ENCODE measurements at places on chromosomes 7 and 10.

DNA sequence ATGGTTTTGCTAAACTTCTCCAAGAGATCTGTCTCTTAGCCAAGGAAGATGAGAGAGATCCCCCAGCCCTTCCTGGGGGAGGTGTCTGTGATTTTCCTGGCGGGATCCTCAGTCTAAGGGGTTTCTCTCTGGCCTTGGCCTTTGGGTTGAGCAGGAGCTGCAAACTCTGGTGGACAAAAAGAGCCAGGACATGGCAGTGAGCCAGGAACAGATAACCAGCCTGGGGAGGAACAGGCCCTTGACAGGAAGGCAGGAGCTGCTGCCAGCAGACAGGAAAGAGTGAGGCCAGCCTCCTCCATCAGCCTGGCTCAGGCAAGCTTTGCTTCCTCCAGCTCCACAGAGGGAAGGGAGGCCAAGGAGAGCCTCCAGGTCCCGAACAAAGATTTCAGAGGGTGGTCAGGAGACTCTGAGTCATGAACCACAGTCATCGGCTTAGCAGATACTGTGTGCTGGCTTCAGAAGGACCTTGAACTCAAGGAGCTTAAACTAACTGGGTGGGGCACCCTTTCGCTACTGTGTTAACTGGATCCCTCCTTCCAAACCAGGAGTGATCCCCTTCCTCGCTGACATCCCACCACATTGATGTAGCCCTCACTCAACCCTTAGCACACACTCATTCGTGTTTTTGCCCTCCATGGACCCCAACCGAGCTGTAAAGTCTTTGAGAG lies 34.7 kb downstream of the DDIT4 start:
- DNase-seq, result peak; percentile 56

GRCh38 chr7:42456756-42457276 lies 219.8 kb upstream of the GLI3 start:
- no peak for DNase-seq

DNA sequence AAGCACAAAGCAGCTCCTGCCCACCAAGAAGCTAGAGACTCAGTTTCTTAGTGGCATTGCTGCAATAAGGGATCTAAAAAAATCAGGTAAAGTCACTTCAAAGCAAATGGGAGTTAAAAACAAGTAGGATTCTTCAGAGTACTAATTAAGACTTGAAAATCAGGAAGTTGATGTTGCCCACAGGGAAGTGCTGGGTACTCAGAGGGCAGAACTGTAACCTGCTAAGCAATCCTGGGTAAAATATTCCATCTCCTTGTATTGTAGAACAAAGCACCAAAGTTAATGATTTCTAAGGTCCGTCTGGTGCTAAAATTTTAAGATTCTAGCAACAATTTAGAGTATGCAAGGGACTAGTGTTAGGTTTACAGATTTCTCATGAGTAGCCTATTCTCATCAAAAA lies 8.3 kb downstream of the PEX1 start:
- DNase-seq, result no peak

DNA sequence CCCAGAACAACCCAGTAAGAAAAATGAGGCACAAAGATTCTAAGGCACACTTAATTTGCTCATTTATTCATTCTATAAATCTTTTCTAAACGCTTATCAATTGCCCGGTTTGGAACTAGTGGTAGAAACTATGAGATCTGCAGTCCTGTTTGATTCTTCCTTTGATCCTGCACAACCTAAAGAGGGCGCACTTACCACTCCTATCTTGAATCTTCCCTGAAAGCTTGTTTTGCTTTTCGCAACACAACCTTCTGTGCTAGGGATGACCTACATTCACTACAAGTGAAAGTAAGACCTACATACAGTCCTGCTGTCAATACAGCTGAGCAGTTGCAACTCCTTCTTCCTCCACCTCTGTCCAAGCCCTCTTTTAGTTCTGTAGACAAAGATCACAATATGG lies 12.6 kb upstream of the ARL4A start:
- DNase-seq, result peak; percentile 54

DNA sequence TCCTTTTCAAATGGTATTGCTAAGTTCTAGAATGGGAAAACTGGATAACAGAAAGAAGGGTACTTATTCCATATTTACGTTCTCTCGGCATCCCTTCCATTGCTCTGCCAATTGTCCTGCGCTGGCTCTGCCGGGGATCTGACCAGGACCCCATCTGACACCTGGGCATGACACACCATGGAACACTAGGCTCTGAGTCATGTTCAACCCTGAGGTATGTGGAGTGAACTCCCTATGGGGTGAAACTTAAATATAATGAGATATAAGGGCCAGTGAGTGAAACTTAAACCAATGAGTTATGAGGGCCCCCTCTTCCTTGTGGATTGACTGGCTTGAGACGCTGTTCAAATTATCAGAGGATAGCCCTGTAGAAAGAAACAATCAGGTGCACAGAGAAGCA lies 55.1 kb upstream of the ZEB1 start:
- no peak for DNase-seq

DNA sequence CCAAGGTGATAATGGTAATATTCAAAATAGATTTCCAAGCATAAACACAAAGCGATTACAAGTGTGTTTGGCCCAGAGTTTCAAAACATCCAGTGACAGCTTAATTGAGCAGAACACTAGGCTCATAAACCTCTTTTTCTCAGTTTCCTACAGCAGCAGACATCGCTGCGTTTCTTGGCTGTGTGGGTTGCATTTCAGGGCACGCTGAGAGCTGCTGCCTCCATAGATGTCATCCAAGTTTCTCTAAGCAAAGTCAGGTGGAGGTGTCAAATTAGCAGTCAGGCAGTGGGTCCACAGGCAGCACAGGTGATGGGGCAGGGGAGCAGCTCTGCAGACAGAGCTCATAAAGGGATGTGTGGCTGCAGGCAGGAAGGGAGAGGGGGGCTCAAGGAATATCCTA lies 50.5 kb upstream of the COL13A1 start:
- no peak for DNase-seq

DNA sequence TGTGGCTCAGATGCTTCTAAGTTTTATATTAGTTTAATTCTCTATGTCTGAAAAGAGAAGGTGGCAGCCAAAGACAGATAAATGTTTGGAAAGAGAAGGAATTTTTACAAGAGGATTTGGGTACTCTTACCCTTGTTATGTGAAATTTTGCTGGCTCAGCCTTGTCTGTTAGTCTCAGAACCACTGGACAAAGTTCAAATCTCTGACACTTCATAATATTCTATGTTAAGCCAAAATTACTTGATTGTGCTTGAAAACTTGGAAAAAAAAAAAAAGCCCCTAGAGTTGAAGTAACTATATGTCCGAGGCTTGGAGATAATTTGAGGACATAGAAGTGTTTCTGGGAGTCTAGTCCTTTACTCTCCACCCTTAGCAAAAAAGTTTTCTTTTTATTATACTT lies 1079.3 kb upstream of the LRRTM3 start:
- no peak for DNase-seq

- DNase-seq, result peak; percentile 32
These were observed 1.3 kb downstream of the MOSPD3 start for GRCh38 chr7:100613412-100614175.

DNA sequence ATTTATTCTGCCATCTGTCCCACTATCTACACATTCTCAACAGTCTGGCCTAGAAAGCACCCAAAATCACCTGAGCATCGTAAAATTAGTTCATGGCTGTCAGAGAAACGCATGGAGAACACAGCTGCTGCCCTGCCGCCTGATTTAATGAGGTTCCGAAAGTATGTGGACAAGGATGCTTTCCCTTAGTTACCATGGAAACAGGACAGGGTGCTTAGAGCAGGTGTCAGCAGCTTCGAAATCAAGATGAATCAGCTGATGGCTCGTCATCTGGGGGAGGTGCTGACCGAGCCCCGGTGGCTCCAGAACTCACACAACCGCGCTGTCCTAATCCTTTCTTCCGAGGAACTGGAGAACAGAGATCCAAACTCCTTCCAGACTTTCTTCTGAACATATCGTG lies 151.5 kb downstream of the TEX36 start:
- no peak for DNase-seq

DNA sequence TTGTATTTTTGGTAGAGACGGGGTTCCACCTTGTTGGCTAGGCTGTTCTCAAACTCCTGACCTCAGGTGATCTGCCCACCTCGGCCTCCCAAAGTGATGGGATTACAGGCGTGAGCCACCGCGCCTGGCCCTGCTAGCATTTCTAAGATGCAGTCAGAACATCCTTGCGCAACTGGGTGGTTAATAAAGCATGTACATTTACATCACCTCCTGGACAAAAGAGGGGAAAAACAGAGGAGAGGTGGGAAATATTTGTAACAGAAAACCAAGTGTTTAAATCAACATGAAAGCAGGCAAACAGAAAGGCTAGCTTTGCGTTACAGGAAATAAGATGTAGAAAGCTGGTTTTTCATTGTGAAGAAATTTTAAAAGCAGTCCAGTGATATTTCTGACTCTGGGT lies 220.9 kb upstream of the KMT2E start:
- no peak for DNase-seq

- DNase-seq, result peak; percentile 86
These were observed 42.3 kb downstream of the ARID5B start for GRCh38 chr10:61943674-61944378.

DNA sequence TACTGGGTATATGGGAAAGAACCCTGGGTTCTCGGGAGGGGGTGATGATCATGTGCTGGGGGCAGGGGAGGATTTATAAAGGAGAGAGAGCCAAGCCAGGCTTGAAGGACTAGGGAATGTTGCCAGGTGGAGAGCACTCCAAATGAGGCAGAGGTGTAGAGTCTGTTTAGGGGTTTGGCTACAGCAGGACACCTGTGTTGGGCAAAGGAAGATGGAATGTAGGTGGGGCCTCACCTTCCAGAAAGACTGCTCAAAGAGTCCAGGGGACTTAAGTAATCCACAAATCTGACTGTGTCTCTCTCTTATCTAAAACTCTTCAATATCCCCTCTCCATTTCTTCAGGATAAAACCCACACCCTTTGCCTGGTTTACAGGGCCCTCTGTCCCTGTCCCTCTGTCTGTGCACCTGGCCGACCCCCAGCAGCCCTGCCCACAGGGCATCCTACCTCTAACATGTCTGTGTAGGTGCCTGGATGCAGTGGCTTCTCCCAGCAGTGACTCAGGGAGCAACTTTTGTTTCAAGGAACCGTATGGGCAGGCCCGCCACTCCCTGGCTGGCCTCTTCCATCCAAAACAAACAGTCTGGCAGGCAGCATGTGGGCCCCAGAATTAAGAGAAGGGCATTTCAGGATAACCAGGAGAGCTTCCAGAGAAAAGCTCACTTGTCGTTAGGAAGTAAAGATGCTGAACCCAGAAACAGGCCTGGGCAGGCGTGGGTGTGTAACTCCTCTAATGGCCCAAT lies 10.6 kb upstream of the PLEKHA1 start:
- DNase-seq, result no peak

DNA sequence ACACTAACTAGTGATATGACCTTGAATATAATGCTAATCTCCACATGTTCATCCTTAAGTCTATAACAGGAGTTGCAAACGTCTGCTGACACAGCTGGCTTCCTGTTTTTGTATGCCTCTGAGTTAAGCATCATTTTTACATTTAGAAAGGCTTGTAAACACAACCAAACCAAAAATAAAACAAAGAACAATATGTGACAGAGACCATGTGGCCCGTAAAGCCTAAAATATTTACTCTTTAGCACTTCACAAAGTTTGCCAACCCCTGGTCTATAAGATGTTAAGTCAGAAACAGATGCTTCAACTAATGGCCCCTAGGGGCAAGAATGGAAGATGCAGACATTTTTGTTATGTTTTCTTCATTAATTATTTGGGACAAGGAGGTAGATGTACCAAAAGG lies 109.3 kb downstream of the CPEB3 start:
- DNase-seq, result no peak

GRCh38 chr7:42880392-42880791 lies 31.5 kb downstream of the C7orf25 start:
- no peak for DNase-seq

DNA sequence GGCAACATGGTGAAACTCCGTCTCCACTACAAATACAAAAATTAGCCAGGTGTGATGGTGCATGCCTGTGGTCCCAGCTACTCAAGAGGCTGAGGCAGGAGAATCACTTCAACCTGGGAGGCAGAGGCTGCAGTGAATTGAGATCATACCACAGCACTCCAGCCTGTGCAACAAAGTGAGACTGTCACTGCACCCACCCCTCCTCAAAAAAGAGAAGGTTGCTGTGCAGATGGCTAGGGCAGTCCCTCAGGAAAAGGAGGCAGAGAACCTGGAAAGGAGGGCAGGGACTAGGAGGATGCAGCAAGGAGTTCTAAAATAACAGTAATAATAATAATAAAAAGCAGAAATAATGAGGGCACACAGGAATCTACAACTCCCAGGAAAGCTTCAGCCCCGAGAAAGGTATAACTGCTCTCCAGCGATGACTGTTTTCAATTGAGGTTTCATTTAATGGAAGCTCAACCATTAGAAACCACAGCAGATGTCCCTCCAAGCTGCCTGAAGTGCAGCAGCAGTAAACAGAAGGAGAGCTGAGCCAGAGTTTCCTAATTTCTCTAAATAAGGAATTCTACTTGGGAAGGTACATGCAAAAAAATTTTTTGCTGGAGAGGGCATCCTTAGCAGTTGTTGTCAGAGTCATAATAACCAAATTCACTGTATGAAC lies 326.5 kb downstream of the GATA3 start:
- no peak for DNase-seq

DNA sequence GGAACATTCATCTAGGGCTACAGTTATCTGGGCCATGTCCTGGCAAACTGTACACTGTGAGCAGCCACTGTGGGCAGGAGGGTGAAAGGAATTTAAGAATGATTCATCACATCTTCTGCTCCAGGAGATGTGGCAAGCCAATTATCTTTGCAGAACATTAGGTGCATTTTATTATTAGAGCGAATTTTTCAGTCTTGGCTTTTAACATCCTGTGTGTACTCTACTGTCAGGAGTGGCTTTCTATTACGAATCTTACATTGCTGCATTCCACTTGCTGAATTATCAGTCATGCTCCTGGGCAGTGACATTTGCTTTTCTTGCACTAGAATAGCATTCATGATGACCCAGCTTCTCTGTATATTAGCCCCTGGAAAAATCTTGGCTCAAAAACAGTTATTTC lies 109.2 kb upstream of the TARP start:
- no peak for DNase-seq

DNA sequence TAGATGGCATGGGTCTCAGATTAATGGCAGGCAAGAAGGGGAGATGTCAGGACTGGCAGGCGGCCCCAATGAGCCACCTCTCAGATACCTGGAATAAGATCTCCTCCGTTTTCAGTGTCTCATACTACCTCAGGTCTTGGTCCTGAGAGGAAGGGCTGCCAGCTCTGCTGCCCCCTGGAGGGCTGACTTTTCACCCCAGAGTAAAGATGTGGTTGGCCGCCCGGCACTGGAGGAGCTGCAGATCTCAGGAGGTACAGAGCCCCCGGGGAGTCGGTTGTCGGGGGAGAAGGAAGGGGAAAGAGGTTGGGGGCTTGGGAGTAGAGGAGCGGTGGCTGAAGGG lies 642 bp upstream of the COL13A1 start:
- DNase-seq, result peak; percentile 42

DNA sequence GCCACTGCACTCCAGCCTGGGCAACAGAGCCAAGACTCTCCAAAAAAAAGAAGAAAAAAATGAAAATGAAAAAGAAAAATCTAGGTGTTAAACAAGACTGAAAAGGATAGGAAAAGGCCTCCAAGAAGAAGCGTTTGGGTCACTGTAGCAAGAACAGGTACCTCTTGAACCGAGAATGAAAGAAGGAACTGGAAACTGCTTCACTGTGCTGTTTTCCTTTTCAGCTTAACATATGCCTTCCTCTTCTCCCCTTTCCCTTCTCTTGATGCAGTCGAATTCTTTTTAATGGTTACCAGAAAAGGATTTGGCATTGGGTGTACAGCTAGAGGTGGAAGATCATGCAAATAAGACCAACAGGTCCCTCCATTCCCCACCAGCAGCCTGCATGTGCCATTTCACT lies 28.1 kb downstream of the LRRC4 start:
- DNase-seq, result no peak

GRCh38 chr7:779480-779879 lies 52.4 kb upstream of the PRKAR1B start:
- DNase-seq, result no peak
